ENCODE measurements at places on chromosomes 2 and 18. TPM values are rescaled to one million over a fixed set of nuclear protein-coding genes. Genes with fewer than 3 reads are reported as not detected.

PLGLB2 gene
- 13.7 TPM for total RNA-seq

TSPYL6 gene
- total RNA-seq = not detected

NEU2 gene
- total RNA-seq = not detected

MEIS1 gene
- 35.5 TPM for total RNA-seq

RAB6D gene
- 3.0 TPM for total RNA-seq

DCDC2C gene
- not detected for total RNA-seq

DYSF gene
- total RNA-seq = 2.8 TPM

CYP27A1 gene
- 34.5 TPM for total RNA-seq

FBXO36 gene
- total RNA-seq = 6.1 TPM

ABCG8 gene
- total RNA-seq = 4.7 TPM

TMEM198 gene
- total RNA-seq = 8.0 TPM

PSD4 gene
- 22.6 TPM for total RNA-seq

BOLL gene
- not detected for total RNA-seq

- DNase-seq = peak; percentile 37
Measured at GRCh38 chr2:241932899-241933178, 63.3 kb downstream of the RTP5 start.

DNA sequence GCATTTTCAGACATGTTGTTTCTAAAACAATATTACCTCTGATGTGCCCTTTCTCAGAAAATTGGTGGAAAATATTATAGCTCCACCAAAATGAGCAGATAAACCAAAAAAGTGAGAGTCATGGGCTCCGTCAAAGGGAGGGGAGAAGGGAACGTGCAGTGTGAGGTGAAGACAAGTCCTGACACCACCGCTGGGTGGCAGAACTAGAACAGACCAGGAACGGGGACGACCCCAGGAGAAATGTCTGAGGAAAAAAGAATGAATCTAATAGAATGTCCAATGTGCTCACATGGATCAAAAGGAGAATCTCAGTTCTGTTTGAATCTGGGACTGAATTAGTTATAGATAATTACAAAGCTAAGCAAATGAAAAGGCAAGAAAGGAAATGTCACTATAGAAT, 22.6 kb upstream of the BCL2 start:
- peak; percentile 46 for DNase-seq

- DNase-seq = no peak
Measured at GRCh38 chr2:231877533-231878456, 48.4 kb downstream of the NPPC start.

DNA sequence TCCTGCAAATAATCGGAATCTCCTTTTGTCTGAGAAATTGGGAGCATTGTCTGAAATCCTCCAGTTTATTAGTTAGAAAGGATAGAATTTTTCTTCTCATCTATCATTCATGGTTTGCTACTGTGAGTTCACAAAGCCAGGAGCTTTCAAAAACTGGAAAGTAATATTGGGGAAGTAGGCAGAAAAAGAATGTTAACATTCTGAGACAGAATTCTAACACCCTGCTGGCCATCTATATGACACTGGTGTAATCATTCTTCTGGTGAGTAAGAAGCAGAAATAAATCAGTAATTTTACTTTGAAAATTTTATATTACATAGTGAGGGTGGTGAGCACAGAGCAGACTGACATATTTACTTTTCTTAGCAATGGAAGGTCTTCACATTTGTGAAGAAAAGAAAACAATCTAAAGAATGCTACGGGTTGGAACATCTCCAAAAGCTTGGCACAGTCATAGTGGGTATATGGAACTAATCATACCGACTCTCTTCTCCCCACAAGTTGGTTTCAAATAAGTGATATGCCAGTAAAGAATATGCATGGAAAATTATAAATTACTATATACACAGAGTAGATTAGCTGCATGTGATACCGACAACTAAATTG, 344.9 kb downstream of the LPIN1 start:
- no peak for DNase-seq

- DNase-seq = no peak
Measured at GRCh38 chr2:113228351-113228750, 50.4 kb downstream of the PAX8 start.

GRCh38 chr2:111175615-111176014, 54.9 kb downstream of the BCL2L11 start:
- no peak for DNase-seq

DNA sequence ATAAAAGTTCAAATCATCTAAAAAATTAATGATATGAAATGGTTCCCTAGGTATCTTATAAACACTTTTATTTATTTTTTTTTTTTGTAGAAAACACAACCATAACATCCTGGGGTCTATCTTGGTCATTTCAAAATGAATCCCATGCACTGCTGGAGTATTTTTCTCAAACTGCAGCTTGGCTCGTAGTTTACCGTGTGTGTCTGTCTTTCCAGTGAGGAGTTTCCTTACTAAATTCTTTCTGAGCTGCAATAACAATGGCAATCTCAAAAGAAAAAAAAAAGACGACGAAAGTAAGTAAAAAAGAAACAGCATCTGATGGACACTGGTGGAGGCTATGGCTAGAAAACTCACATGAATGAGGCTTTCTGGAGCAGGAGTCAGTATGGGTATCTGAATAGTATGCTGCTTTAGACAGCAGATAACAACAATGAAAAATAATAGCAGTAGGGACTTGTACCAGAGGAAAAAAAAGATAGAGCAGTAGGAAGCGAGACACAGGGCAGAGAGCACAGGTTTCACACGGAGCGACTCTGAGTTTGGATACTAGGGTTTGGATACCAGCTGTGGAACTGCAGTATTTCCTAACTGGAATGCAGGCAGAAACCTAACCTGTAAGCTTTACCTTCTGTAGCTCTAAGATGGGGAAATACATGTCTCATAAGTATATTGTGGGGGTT, 43.5 kb downstream of the CALCRL start:
- DNase-seq = no peak

DNA sequence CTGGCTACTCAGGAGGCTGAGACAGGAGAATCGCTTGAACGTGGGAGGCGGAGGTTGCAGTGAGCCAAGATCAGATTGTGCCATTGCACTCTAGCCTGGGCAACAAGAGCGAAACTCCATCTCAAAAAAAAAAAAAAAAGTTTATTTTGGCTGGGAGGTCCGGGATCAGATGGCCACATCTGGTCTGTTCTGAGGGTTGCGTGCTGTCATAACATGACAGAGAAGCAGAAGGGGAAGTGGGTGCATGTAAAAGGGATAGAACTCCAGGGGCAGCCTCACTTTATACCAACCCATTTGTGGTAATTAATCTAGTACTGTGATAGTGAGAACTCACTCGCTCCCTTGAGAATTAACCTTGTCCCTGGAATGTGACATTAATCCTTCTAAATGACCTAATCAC, 101.2 kb downstream of the PTPN4 start:
- DNase-seq = no peak

DNA sequence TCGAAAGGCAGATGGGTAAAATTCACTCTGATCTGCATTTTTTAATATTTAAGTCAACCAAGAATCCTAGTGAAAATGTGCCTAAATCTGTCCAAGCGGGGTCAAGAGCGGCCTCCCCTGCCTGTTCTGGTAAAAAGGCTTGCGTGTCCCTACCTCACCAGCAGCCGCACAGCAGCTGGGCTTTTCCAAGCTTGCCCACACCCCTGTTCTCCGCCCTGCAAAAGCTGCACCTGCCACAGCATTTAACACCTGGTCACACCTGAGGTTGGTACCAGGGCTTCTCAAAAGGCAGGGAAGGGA, 25.8 kb upstream of the TMEM182 start:
- no peak for DNase-seq

- DNase-seq = no peak
Measured at GRCh38 chr18:1488394-1488793, 583.7 kb downstream of the ADCYAP1 start.

GRCh38 chr2:16669388-16669787, 3.8 kb upstream of the CYRIA start:
- no peak for DNase-seq

DNA sequence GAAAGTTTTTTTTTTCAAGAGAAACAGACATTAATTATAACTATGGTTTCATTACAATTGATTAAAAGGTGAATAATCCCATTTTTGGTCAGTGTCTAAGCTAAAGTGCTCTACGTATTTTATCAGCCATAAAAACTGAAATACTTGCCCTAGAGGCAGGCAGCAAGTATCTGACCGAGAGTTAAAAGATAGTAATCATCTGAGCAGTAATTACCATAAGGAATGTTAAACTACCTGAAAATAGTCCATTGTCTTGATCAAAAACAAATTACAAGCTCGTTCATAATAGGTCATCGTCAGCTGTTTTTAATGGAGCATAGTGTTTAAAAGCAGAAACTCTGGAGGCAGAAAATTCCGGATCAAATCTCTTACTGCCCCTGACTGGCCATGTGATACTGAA, 105.7 kb upstream of the ZEB2 start:
- no peak for DNase-seq

DNA sequence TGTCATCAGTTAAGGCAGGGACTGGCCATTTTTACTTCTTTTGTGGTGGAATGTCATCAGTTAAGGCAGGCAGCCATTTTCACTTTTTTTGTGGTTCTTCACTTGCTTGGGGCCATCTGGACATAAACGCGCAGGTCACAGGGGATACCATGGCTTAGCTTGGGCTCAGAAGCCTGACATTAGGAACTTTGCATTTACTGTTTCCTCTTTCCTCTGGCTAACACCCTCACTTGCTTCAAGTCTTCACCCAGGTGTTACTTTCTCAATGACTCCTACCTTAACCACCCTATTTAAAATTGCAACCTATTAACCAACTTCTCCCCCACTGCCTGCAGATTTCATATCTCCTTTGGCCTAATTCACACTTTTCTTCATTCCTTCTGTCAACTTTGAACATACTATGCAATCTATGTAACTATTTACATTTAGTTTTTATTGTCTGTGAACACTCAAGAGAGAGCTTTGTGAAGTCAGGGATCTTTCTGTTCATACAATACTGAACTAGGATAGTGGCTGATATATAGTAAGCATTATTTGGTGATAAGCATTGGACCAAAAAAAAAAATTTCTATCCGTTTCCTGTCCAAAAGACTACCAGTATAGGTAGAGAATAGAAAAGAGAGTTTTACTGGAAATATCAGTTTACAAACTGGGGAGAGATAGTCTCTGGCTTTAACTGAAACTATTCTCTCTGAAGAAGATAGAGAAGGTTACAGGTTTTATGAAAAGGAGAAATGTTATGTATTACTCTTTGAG, 600.1 kb upstream of the ZNF804A start:
- DNase-seq = no peak

- DNase-seq = no peak
Measured at GRCh38 chr18:44341759-44342158, 338.9 kb upstream of the SETBP1 start.

DNA sequence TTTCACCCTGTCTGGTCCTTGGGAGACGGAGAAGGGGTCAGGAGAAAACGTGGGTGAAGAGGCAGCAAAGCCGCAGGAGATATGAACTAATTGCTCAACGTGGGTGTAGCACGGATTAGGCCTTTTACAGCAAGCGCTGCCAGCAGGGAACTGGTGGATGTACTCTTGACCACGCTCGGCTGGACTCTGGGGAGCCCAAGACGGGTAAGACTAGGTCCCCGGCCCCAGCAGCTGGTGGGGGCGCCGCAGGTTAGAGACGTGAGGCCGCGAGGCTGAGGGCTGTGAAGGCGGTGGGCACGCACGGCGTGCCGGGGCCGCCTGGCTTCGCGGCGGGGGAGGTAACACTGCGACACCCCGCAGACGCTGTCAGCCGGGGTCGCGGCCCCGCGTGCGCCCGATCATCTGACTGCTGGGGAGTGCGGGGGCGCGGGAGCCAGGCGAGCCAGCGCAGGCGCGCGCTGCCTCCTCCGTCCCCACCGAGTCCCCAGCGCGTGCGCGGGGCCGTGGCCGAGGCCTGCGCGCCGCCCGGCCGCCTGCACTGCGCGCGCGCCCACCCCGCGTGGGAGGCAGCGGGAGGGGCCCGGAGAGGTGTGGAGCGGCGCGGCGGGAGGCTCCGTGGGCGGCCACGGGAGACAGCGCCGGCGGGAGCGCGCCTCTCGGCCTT, at the start of gene CLIP4:
TSS of gene CLIP4 (plus strand) at position 470 of the 664 bp plus-strand sequence. CDS start 5,974 bp downstream, outside the sequence.
- DNase-seq = peak; percentile 90

- no peak for DNase-seq
Measured at GRCh38 chr18:27652480-27653121, 467.5 kb upstream of the CHST9 start.

GRCh38 chr2:138708682-138709241, 71.4 kb downstream of the NXPH2 start:
- DNase-seq = no peak
